Brain pericyte (primary cell): ENCODE measurements at places on chromosomes 5 and 9.
A peak's percentile ranks its signal among the peaks of the same experiment; 100 is the strongest.

DNA sequence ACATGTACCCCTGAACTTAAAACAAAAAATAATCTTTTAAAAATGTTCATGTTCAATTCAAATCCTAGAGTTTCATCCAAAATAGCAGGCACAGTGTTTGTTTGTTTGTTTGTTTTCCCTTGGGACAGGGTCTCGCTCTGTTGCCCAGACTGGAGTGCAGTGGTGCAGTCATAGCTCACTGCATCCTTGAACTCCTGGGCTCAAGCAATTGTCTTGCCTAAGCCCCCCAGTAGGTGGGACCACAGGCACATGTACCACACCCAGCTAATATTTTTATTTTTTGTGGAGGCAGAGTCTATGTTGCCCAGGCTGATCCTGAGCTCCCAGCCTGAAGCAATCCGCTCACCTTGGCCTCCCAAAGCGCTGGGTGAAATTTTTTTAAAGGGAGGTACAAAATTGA is 5.0 kb upstream of the POLR1E start:
- DNase-seq = no peak

DNA sequence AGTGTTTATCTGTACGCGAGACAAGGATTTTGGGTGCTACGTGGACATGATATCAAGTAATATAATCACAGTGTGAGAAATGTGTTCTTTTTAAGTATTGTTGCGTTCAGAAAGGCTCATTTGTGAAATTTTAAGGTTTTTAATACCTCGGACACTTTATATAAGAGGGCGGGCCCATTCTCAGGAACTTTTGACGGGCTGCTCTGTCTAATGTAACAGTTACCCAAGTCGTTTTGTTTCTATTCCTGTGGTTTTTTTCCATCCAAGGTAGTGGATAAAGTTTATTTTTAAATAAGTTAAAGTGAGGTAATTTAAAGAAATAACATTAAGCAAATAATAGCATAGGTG is 525 bp downstream of the SRP19 start:
- no peak for DNase-seq

- peak; percentile 83 for DNase-seq
These were observed 41.8 kb upstream of the S1PR3 start for GRCh38 chr9:88949425-88949824.

GRCh38 chr5:126422994-126423788 is at the start of gene GRAMD2B:
TSS of gene GRAMD2B (plus strand) at chr5:126423409. CDS start at chr5:126423607, 198 bp downstream.
- peak; percentile 53 for DNase-seq

DNA sequence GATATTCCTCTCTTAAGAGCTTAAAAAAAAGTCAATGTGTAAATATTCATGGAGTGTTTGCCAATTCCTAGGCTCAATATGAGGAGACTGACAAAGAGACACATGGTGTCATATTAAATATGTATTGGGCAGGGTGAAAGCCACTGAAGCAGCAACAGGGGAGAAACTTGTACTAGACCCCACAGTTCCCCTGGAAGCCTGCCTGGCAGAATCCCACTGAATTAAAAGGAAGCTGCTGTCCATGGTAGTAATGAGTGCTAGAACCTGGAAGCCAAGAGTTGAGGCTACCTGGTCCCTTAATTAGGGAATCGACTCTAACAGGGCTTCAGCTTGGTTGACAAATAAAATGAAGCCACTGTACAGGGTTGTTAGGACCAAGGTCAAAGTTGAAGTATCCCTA is 129.4 kb upstream of the GPR151 start:
- no peak for DNase-seq

DNA sequence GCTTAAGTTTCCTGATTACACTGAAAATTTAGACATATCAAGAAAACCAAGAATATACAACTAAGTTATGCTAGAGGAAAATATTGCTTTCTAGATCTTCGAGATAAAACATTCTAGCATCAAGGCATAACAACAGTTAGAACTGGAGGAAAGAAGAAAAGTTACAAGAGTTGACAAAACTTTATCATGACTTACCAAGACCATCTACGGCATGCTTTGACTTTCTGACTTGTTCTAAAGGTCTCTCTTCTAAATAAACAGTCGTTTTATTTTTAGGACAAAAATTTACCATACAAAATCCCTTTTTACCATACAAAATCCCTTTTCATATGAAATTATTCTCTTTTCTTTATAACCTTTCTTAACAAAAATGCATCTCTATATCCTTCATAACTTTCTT is 1110.1 kb upstream of the CDH10 start:
- DNase-seq = no peak

DNA sequence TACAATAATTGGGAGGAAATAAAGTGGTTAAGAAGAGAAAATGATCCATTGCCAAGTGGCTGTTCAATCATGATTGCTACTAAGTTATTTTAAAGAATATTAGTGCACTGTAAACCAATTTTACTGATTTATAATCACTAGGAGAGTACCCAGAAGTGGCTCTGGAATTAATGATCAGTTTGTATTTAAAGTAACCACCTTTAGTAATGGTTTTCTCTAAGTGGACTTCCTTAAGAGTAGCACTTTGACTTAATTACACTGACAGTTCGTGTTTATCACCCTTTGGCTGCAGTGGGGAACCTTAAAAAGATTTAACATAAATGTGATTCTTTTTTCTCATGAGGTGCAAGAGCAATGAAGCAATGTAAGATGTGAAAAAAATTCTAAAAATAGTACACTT is 310.8 kb downstream of the CDH12 start:
- DNase-seq = no peak

- DNase-seq = no peak
These were observed 75.2 kb downstream of the PHF2 start for GRCh38 chr9:93651521-93651950.

DNA sequence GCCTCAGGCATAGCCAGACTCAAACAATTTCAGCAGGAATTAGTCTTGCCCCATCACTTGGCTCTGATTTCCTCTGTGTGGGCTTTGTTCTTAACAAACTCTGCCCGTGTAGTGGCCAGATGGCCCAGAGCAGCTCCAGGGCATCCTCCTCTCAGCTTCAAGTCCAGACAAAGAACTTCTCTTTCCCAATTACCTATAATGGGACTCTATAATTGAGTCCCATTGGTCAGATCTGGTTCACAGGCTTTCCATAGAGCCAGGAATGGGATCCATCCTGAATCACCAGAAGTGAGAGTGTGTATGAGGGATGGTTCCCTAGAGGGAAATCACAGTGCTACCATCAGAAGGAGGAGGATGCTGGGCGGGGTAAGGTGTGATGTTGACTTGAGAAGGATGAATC is 515.8 kb downstream of the KIF4B start:
- DNase-seq = no peak

- no peak for DNase-seq
These were observed 141.4 kb downstream of the TMEM38B start for GRCh38 chr9:105835721-105836120.

GRCh38 chr9:124274738-124275137 is 17.0 kb downstream of the NEK6 start:
- no peak for DNase-seq

DNA sequence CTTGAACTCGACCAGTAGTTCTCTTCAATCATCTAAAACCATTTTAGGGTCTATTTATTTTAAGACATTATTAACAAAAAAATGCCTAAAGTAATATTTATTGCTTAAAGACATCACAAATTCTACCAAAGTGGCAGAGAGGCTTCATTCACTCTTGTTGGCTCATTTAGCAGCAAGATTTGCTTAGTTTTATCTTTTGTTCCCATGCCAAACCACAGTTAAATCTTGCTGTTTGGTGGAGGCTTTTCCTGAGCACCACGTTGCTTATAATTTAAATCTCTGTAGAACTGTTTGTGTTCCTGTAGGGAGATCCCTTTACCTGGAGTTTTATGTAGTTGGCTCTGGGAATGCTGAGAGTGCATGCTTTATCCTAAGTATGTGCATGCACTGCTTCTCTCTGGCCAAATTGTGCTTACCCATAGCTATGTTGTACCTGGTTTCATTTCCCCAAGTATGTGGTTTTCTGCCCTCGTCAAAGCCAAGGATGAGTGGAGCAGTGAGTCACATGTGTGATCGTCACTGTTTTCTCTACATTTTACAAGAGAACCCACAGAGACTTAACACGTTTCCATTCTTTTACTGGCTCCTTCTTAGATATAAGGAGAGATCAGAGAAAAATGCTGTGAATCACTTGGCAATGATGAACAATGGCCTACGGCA is 42.1 kb upstream of the MAST4 start:
- DNase-seq = no peak

GRCh38 chr5:142375944-142376411 is 51.2 kb upstream of the SPRY4 start:
- DNase-seq = no peak

GRCh38 chr5:178177569-178177968 is 9.6 kb downstream of the GMCL2 start:
- no peak for DNase-seq

DNA sequence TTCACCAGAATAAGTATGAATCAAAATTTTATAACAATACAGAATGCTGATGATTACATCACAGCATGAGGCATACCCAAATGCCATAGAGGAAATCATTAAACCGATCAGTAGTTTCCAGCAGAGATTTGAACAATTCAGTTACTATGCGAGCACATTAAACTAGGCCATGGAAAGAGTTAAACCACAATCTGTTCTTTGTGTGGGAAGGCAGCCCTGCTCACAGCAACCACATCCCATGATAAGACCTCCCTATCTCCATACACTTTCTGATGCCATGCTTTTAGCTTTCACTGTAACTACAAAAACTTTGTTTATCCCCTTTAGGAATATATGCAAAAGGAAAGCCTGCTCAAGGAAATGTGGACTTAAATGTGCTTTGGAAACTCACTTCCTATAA is 4.5 kb downstream of the NFIB start:
- DNase-seq = no peak

DNA sequence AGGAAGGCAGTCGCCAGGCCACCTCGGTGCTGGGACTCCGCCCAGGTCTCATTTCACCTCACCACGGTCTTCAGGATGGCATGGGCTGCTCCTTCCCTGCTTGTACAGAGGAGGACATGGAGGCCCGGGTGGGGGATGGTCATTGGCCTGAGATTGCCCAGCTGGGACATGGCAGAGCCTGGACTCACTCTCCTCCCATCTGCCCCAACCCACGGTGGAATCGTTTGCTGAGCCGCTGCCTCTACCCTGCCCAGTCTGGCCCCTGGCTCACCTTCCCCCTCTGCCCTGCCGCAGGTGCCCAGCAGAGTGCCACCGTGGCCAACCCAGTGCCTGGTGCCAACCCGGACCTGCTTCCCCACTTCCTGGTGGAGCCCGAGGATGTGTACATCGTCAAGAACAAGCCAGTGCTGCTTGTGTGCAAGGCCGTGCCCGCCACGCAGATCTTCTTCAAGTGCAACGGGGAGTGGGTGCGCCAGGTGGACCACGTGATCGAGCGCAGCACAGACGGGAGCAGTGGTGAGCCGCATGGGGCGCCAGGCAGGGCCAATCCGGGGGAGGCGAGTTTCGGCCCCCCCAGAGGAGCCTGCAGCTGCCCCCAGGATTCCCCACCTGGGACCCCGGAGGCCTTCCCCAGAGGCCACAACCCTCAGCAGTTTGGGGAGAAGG is 36.7 kb downstream of the HK3 start:
- DNase-seq = no peak

DNA sequence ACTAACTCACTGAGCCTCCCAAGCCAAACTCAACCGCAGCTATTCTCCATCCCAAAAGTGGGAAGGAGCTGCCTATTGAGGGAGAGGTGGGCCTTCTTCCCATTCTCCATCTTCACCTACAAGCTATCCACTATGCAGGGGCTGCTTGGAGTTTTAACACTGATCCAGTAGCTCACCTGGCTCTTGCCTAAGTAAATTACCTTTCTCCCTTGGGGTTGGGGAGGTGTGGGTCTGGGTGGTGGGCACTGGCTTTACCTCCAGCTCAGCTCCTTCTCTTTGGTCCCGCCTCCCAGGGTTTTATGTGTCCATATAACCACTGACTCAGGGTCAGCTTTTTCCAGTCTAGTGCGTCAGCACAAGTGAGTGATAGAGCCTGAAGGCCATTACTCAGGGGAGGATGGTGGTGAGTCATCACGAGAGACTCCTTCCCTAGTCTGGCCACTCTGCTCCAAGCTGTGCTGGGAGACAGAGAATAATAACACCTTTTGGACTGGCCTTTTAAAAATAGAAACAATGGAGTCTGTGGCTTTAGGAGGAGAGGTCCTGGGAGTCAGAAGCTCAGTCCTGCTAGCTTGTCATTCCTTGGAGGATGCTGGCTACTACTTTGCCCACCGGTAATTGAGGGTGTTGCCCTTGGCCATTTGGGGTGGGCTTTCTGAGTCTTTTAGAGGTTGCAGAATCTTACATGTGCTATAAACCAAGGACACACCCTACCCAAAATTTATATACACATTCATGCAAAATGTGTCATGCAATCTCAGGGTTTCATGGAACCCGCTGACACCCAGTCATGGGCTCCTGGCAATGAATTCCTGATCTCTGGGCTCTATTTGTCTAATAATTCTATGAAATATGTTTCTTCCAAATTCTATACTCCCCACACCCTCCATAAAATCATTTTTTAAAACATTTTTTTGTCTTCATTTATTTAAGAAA is 35.6 kb upstream of the ATP6V1G1 start:
- DNase-seq = peak; percentile 84

GRCh38 chr9:87342743-87343142 is 154.9 kb upstream of the DAPK1 start:
- DNase-seq = peak; percentile 5

DNA sequence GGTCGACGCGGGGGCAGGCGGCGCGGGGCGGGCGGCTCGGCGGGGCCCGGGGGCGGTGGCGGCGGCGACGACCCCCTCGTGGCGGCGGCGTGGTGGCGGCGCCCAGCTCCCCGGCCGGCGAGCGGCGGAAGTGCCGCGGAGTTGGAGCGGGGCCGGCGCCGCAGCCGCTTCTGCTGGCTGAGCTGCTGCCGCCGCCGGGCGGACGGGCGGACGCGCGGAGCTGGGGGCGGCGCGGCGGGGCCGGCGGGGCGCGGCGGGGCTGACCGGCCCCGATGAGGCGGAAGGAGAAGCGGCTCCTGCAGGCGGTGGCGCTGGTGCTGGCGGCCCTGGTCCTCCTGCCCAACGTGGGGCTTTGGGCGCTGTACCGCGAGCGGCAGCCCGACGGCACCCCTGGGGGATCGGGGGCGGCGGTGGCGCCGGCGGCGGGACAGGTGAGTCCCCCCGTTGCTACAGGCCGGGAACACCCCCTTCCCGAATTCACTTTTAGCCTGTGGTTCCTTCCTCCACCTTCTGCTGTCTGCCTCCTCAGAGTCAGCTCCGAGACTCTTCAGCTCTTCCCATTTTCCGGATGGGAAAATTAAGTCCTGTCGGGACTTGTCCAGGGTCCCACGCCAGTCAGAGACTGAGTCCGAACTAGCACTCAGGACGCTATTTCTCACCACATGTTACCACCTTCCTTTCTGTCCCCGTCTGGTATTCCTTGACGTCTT is at the start of gene GALNT10:
Gene GALNT10 (plus strand): TSS at position 139 of the 710 bp plus-strand sequence. CDS start 134 bp downstream, at position 273.
- DNase-seq = no peak

GRCh38 chr5:39420482-39421145 is 4.2 kb downstream of the DAB2 start:
- DNase-seq = no peak

- no peak for DNase-seq
These were observed 34.4 kb upstream of the SLC6A3 start for GRCh38 chr5:1479581-1480188.

DNA sequence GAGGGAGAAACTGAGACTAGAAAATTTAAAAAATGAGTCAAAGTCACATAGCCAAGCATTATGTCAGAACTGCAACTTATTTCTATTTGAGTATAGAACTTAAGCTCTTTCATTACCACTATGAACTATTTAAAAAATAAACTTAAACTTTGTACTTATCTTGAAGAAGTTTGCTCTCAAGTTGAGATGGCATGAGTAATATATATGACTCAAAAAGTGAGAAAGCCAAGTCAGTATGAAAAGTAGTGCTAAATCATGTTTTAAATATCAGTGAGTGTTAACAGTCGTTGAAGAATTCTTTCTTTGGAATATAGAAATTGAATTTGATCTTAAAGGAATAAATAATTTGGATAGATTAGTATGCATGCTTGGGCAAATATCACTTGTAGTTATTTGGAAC is 36.3 kb upstream of the CDH10 start:
- no peak for DNase-seq

- no peak for DNase-seq
These were observed 27.0 kb upstream of the GPX3 start for GRCh38 chr5:150993422-150993821.
